ENCODE measurements at places on chromosomes 16 and 17.
A peak's percentile ranks its signal among the peaks of the same experiment; 100 is the strongest.

DNA sequence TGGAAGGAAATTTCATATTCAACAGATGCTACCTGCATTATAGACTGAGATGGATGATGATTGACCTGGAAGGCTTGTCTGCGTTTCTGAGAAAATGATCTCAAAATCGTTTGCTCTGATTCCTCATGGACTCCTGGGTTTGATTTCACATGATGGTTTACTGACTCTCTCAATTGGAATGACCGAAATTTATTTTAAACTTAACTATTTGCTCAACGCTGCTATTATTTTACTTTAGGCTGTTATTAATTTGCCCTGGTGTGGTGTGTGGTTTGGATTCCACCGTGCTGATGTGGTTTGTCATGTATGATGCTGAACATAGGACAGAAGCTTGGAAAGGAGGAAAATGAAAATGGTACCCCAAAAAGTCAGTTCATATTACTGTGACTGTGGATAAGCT, 37.3 kb upstream of the ELAC2 start:
- DNase-seq, result no peak

- no peak for DNase-seq
Measured at GRCh38 chr17:36498155-36498554, 11.7 kb downstream of the ZNHIT3 start.

DNA sequence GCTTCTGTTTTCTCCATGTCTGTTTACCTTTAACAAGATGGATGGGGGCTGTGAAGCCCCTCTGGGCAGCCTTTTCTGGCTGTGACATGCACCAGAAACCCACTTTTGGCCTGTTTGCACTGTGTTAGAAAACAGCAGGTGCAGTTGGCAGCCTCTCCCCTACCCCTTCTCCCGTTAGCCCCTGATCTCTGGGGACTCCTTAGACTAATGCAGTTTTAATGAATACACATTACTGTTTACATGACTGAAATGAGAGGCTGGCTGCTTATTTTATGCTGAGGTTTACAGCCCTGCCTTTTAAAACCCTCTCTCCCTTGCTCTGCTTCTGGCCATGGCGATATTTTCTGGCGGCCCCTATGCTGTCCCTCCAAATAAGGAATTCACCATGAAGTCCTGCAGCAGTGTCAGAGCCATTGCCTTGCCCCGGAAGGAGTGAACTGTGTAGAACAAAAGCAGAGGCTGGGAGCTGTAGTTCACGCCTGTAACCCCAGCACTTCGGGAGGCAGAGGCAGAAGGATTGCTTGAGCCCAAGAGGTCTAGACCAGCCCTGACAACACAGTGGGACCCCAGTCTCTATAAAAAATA, 79.3 kb downstream of the PRKCB start:
- DNase-seq, result no peak

- DNase-seq, result peak; percentile 27
Measured at GRCh38 chr17:82767041-82767754, 15.3 kb downstream of the TBCD start.

GRCh38 chr17:73027130-73027741, 65.3 kb downstream of the SLC39A11 start:
- DNase-seq, result no peak

GRCh38 chr16:12260647-12261262, 284.2 kb downstream of the SNX29 start:
- no peak for DNase-seq

GRCh38 chr16:19710191-19710908, 7.7 kb downstream of the KNOP1 start:
- DNase-seq, result no peak

DNA sequence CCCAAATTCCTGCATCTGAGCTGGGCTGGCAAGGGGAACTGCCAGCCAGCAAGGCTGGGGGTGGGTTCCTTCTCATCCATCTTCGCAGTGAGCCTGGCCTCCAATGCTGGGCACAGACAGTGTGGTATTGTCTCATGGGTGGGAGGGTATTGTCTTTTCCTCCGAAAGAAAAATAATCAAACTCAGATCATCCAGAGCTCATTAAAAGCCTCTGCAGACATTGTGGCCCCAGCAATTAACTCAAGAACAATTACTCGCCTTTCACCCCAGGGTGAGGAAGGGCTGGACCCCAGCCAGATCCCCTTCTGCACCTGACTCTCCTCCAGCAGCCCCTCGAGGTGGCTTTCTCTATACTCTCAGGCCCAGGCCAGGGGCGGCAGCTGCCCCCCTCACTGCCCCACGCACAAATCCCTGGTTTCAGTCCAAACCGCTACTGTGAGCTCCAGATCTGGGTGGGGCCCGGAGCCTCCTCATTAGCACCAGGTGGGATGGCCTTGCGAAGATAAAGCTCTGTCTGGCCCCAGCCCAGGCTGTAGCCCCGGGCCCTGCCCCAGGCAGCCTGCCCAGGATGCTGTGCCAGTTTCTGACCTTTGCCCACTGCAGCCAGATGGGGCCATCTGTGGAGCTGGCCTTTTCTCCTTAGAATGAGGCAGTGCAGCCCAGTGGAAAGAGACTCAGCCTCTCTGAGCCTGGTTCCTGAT, 2.3 kb upstream of the KRT15 start:
- DNase-seq, result no peak

GRCh38 chr17:9445424-9445823, 130.2 kb downstream of the STX8 start:
- DNase-seq, result no peak

DNA sequence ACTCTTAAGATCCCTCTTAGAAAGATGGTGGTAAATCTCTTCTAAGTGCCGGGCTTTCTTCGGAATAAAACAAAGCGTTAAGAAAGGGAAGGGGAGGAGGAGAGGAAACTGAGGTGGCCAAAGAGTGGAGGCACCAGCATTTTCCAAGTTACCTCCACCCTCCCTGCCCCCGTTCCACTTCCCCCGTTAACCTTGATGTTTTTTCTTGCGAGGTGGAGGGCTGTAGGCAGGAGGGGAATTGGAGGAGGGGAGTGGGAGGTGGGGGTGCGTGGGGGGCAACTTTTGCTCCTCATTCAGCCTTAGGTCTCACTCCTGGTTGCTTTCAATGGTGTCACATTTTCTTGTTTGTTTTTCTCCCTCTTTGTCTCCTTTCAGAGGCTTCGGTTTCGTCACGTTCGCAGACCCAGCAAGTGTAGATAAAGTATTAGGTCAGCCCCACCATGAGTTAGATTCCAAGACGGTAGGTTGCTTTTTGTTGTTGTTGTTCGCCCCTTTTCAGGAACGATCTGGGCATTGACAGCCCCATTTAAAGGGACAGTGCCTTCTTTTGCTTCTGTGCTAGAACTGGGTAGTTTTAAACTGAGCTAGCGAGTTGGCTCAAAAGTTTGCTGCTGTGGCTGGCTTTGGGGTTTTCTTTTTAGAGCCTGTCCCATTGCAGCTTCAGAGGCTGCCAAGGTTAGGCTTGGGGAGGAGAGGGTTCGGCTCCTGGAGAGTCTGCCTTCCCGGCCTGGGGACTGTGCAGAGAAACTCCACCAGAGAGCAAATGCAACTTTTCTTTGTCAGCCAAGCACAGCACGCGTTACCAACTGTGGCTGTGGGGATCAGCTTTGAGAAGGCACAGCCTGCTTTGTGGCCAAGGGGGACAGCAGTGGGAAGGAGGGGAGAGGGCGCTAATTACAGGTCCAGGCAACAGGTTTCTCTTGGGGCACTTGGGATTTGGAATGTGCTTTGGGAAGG, 1.9 kb downstream of the MSI2 start:
- no peak for DNase-seq

- DNase-seq, result no peak
Measured at GRCh38 chr16:56683424-56684172, 1.3 kb downstream of the MT1X start.

- no peak for DNase-seq
Measured at GRCh38 chr16:86886651-86887050, 308.3 kb downstream of the FOXL1 start.

GRCh38 chr17:46979147-46979863, at the start of gene RPRML:
RPRML (minus strand) TSS chr17:46979253; CDS start chr17:46979007, 246 bp downstream.
- no peak for DNase-seq

DNA sequence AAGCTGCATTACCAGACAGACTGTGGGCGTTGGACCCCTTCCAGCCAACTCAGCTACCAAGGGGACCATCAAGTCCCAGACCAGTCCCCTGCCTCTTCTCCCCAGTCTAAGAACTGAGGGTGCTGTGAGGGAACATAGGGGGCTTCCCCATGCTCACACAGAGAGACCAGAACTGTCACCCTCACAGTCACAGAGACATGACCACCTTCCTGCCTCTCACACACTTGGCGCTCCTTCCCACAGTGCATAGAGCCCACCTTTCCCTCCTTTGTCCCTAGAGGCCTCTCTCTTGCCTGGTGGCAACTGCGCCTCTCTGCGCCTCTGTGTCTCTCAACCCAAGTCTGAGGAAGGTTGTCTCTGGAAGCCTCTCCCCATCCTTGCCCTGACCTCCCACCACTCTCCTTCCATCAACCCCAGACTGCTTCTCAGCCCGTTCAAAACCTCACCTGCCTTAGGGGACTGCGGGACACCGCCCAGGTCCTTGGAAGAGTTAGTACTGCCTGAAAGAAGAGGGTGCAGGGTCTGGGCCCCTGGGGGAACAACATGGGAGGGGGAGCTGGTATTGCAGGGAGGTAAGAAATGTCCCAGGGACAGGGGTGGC, 6.1 kb upstream of the LHX1 start:
- no peak for DNase-seq

DNA sequence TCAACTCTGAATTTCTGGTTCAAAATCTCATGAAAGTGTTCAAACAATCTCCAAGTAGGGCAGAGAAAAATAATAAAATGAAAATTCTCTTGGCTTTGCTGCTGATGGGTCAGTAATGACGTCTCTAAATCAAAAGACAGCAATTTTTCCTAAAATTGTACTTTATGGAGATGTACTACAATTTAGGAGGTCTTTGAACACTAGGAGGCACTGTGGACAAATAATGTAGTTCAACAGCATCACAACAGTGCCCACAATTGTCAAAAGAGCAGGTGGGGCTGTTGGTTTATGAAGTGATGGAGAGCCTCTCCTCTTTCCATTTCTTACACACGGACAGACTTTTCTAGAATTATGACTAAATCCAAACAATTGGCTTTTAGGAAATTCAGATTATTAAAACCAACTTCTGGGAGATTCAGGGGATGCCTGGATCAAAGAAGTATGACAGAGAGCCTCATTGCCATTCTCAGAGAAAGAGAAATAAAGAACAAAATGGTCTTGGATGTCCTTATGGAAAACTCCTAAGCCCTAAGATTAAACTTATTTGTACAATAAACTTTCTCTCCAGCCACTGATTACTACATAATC, 23.8 kb downstream of the EZH1 start:
- DNase-seq, result peak; percentile 38

- no peak for DNase-seq
Measured at GRCh38 chr16:81634380-81635062, 144.6 kb upstream of the PLCG2 start.

- DNase-seq, result peak; percentile 62
Measured at GRCh38 chr16:85029408-85029784, 1.8 kb downstream of the KIAA0513 start.

GRCh38 chr17:51407576-51407975, 147.2 kb downstream of the UTP18 start:
- DNase-seq, result no peak

DNA sequence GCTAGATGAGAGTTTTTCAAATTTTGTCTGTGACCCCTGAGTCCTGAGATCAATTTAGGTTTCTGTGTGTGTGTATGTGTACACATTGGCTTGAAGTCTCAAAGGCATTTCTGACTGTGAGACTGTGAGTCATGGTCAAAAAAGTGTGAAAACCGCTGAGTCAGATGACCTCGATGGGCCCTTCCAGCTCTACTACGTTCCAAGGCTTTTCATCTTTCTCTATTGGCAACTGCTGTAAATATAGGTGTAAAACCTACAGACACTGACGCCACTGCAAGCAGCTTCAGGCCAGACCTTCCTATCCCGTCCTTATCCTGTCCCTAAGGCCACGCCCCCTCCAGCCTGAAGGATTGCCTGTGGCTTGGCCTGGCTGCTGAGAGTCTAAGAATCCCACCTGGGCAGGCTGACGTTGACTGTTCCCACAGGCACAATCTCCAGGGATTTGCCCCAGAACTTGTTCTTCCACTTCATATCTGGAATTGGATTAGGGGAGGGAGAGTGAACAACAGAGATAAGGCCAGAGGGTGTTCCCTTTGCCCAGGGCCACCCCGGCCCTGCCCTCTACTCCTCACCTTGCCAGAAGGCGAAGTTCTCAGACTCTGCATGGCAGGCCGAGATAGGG, 11.3 kb downstream of the OSBPL7 start:
- no peak for DNase-seq

DNA sequence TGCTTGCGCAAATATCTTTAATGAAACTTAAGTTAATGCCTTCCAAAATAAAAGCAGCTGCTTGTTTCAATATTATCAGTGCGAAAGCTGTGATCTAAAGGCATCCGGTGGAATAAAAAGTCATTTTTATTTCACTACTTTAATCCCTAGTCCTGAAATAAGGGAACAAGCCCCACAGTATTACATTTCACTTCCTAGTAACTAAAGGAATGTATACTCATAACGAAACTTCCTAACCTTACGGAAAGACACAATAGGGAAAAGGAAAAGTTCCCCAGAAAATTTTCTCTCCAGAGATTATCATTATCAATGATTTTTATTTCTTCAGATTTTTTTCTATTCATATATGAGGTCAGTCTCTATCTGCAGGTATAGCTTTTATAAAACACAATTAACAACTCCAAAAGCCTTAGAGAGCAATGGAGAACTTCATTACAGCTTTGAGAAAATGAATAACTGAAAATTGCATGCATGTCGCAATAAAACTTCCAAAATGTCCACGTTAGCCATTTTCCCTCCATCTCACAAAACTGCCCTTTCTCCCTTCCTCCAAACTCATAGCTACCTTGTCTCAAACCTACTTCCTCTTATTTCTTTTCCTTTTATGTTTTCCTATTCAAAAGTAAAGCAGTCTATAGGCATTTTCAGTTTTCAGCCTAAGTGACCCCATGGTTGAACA, 154.3 kb upstream of the MED13 start:
- DNase-seq, result no peak

- DNase-seq, result no peak
Measured at GRCh38 chr16:53091466-53092211, 36.8 kb downstream of the CHD9 start.
